ENCODE measurements at places on chromosomes 13 and 19.

- no peak for DNase-seq
Measured at GRCh38 chr19:5983367-5983955, 5.5 kb upstream of the RANBP3 start.

DNA sequence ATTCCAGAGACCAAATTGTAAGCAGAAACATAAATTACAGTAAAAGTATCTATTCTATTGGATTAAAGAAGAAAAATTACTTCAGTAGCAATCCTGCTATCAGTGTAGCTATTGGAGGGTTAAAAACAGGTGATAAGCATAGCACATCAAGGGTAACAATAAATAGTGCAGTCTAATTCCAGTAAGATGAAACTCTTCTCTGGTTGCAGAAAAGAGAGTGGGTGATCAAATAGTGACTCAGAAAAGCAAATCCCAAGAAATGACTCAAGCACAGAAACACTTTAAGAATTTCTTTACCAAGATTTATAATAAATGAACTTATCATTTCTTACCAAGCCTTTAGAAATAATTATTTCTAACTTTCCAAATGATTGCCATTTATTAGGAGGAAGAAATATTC is 135.7 kb downstream of the LMO7 start:
- no peak for DNase-seq

GRCh38 chr13:84566780-84567179 is 684.5 kb upstream of the SLITRK1 start:
- DNase-seq, result no peak

DNA sequence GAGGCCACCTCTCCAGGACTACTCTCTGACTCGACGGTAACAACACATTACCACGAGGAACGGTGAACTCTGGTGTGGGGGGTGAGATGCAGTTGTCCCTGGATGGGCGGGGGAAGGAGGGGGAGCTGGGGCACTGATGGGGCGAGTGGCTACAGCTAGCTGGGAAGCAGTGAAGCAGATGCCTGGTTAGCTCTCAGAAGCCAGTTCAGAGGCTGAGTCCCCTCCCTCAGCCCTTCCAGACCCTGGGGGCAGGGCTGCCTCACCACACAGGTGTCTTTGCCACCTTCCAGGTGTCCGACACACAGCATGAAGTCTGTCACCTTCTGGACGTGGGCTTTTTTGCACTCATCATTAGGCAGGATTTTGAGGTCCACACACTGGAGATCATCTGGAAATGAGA is 4.0 kb downstream of the KLK1 start:
- no peak for DNase-seq

- no peak for DNase-seq
Measured at GRCh38 chr13:98461486-98462240, 115.2 kb downstream of the STK24 start.

- DNase-seq, result no peak
Measured at GRCh38 chr13:86870444-86870843, 800.7 kb upstream of the SLITRK5 start.

DNA sequence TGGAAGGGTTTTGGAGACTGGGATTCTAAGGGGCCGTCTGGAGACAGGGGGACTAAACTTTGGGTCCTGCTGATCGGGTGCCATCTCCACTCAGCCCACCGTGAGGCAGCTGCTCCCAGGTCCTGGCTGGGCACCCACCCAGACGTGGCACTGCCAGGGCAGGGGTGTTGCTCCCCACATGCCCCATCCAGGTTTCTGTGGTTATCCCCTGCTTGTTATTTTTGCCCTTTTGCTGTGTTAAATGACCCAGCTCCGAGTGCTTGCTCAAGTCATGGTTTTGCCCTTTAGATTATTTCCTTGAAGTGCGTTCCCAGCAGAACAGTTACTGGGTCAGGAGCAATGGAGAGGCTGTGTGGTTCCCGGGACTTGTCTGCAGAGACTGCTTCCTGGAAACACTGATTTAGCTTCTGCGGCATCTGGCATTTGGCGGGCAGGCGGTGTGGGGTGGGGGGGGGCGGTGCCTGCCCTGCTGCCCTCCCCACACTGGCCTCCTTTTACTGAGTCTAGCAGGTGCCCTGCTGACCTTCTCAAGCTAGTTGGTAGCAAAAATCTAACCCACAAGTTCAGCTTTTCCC is 1.9 kb downstream of the RAB11B start:
- DNase-seq, result no peak

GRCh38 chr19:50520822-50521465 is 7.2 kb upstream of the ASPDH start:
- no peak for DNase-seq

DNA sequence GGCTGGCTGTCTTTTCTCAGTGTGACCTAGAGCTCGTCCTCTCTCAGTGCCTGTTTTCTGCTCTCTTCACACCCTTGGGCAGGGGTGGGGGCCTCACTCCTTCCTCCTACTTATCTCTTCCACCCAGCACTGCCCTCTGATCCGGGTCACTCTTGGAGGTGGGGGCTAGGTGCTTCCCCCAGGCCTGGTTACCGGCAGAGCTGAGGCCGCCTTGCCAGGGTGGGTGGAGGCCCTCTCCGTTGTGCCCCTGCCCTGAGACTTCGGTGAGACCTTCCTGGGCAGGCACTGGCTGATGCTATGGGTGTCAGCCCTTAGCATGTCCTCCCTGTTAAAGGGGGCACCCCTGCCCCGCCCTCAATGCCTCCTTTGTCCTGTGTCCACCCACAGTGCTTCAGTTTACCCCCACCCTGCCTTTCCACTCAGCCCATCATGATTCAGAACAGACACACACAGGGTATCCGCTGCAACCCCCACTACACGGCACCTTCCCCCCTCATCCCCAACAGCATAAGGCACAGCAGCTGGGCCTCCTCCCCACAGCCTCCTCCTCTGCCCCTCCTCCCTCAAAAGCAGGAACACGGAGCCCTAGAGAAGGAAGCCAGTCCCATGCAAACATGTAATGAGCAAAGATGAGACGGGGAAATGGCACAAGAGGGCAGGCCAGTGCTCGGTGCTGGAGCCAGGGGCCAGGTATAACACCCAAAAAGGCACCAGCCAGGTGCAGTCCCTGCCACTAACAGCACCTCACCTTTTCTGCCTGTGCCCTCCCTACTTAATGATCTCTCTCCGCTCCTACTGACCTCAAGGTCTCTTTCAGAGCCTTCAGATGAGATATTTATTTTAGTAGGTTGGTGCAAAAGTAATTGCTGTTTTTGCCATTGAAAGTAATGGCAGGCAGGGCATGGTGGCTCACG is 9.8 kb downstream of the ZGLP1 start:
- peak; percentile 90 for DNase-seq

GRCh38 chr13:87923753-87924152 is 252.6 kb downstream of the SLITRK5 start:
- no peak for DNase-seq

DNA sequence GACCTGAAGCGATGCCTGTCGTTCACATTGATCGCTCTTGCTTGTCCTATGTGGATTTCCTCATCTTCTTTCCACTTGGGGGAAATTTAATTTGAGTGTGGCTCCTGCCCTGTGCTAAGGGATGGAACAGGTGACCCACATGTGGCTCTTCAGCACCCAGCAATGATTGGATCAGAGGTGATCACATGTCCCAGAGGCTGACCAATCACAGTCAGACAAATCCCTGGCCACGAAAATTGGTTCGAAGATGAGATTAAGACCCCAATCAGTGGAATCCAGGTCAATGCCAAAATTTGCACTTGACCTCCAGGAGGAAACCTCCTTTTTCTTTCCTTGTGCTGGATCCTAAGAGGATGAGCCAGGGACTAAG is 23.7 kb downstream of the AMER2 start:
- no peak for DNase-seq

DNA sequence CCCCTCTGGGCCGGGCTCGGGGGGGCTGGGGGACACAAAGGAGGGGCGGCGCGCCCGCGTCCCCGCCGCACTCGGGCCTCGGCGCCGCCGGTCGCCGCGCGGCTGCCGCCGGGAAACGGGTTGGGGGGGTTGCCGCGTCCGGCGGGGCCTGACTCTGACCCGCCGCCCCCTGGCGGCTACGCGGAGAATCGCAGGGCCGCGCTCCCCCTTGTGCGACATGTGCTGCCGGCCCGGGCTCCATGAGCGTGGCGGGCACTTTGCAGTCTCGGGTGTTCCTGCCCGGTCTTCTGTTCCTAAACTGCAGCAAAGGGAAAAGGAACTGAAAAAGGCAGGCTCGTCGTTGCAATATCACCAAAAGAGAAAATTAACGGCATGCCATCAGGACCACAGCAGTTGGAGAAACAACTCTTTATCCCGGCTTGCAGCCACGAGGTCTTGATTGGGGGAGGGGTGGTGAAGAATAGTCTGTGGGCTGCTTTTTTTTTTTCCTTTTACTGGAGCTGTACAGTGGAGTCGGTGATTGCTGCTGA is 1.5 kb downstream of the MIR17HG start:
- no peak for DNase-seq

GRCh38 chr13:19117913-19118739 is 63.5 kb downstream of the TUBA3C start:
- DNase-seq, result no peak

DNA sequence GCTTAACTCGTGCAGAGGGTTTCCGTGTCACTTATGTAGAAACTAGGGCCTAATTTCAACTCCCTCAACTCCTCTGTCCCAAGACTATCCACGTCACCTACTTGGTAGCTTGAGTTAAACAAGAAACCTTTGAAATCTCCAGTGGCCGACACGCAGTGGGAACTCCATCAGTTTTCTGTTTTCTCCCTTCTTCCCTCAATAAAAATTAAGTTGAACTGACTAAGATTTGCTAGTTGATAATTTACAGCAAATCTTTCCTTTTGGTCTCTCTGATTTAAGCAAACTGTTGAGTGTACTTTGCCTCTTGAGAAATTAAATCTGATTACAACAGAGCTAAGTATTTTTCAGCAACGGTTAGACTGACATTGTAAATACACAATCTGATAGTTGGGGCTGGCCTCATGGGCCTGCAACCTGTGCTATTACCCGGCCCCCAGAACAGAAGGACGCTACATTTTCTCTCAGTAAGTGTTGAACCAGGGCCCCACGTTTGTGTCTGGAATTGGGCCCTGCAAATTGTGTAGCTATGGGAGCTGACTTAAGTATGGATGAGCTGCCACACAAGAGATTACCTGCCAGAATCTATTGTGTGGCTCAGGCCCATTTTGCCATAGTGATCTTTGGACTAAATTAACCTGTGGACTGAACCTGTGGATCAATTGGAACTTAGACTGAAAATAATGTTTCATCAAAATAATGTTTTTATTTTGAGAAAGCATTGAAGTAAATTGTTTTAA is 708 bp upstream of the ESD start:
- no peak for DNase-seq

DNA sequence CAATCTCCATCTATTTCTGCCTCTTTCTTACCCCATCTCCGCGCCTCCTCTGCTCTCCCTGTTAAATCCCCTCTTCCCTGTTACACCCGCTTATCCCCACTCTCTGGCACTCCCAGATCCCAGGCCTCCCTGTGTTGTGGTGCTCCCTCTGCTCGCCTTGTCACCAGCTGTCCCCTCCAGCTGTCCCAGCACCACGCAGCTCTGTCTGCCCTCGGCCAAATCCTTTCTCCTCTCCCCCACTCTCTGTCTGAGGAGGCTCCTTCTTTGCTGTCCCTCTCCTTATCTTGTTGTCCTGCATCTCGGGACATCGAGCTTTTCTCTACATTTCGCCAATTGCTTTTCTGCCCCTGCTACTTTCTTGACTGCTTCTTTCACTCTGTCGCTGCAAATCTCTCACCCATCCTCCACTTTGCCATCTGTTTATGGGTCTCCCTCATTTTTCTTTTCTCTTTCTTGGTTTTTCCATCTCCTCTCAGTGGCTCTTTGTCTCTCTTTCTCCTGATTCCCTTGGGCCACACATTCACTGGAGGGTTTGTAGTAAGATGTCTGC is 941 bp downstream of the ZNF160 start:
- DNase-seq, result no peak

DNA sequence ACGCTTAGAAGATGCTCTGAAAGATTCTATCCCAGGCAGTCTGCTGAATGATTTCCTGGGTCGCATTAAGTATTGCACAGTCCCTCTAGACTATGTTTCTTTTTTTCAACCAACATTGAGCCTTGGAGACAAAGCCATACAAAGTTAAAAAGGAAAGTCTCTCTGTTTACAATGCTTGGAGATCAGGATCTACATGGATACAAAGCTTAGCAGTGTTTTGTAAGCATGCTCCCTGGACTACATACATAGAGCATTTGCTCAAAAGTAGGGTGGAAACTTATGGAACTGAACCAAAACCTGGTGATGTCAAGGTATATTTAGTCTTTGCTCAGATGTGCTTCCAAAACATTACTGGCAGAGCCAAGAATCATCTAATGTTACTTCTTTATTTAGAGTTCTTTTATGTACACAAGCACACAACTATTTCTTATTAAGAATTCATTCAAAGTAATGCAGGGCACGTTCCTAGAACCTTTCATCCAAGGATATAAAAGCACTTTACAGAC is 241.2 kb downstream of the ABCC4 start:
- DNase-seq, result no peak

DNA sequence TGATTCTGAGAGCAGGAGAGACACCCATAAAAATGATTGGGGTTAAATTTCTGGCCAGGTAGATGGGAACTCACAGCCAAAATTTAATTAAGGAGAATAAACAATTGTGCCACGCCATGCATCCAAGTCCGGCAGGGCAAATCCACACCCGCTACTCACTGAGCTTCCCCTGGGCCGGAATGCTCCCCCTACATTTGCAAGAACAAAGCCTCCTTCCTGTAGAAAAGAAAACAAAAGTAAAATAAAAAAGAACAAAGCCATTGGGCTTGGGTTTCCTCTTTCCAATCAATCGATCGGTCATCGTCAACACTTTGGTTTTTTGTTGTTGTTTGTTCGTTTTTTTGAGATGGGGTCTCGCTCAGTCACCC is 30.2 kb upstream of the TFDP1 start:
- no peak for DNase-seq

DNA sequence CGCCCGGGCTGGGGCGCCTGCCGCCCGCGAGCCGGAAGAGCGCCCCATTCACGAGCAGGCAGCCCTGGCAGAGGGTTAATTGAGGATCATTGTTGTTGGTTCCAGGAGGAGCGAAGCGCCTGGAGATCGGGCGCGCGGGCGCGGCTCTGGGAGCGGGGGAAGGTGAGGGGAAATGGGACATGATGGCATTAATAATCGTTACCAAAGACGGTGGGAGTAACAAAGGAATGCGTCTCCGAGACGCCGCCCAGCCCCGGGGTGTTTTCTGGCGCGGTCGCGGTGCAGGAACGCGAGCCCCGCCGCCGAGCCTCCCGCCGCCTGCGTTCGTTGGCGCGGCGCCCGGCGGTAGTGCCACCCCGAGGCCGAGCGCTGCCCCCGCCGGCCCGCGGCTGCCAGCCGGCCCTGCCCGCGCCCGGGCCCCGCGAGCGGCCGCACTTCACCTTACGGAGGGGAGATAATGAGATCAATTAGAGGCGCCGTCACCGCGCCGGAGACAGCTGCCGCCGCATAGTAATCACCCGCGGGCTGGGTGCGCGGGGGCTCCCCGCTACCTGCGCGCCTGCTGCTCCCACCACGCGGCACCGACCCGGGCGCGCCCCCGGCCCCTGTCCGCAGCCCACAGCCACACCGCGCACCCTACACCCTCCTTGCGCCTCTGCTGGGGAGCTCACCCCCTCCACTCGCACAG is 2.8 kb downstream of the ZNF536 start:
- no peak for DNase-seq

DNA sequence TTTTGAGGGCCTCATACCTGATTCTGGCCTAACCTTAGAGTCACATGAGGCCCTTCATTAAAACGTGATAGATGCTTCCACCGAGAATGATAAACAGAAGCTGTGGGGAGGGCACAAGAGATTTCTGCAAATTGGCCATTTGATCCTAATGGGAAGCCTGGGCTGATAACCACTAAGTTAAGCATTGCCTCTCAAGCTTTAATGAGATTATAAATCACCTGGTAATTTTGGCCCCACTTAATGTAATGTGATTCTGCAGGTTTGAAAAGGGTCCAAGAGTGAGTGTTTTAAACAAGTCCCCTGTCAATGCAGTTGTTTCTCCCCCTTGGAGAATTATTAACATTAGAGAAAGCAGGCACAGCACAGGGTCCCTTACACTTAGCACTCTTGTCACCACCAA is 42.0 kb downstream of the ZNF486 start:
- no peak for DNase-seq
